ENCODE measurements at places on chromosomes 2 and 18.

DNA sequence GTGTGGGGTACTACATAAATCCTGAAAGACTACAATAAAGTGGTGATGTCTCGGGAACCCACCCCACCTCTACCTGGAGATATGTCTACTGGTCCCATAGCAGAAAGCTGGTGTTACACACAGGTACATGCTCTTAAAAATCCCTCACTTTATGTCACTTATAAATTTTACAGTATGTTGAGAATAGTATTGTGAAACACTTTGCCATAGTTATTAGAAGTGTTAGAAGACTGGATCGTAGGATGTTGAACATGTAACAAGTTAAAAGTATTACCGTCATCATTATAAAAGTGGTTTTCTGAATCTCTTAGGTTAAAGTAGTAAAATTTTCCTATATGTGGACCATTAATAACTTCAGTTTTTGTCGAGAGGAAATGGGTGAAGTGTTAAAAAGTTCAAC is 48.6 kb downstream of the SPOPL start:
- no peak for DNase-seq

GRCh38 chr2:241003369-241003768 is 5.0 kb downstream of the SNED1 start:
- DNase-seq: no peak

- no peak for DNase-seq
Observed at GRCh38 chr2:219274361-219274921, 4.7 kb upstream of the DNAJB2 start.

DNA sequence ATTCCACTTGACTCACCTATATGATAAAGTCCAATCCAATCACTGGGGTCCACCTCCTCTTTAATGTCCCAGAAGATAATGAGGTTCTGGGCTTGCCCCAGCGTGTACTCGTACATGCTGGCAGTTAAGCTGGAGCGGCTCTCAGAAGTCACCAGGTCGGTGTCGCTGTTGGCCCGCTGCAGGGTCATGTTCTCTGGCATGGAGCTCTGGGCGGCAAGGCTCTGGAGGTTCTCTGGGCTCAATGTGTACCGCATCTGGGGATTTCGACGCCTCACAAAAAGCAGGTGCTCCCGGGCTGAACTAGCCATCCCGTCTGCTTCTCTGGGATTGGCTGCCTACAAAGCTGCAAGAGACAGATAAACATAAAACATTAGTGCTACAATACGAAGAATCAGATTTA is 206.4 kb upstream of the CCDC150 start:
- DNase-seq: no peak

DNA sequence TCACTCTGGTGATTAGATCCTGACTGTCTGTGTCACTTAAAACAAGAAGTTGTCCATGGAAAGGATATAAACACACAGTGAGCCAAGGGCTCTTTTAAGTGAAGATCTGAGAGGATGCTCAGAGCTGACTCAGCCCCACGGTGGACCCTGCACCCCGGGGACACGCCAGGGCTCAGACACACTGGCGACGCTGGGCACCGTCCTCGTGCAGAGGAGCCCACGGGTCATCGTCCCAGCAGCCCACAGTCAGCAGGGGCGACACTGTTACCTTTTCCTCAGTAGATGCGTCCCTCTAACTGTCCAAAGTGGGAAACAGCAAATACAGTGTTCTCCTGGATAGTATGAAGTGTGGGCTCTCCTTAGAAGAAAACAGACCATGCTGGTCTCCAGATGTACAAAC is 225.6 kb downstream of the HDAC4 start:
- DNase-seq: no peak

GRCh38 chr2:164839914-164840457 is 1.6 kb downstream of the COBLL1 start:
- peak; percentile 19 for DNase-seq

GRCh38 chr18:60027397-60027796 is 127.6 kb downstream of the PMAIP1 start:
- no peak for DNase-seq

DNA sequence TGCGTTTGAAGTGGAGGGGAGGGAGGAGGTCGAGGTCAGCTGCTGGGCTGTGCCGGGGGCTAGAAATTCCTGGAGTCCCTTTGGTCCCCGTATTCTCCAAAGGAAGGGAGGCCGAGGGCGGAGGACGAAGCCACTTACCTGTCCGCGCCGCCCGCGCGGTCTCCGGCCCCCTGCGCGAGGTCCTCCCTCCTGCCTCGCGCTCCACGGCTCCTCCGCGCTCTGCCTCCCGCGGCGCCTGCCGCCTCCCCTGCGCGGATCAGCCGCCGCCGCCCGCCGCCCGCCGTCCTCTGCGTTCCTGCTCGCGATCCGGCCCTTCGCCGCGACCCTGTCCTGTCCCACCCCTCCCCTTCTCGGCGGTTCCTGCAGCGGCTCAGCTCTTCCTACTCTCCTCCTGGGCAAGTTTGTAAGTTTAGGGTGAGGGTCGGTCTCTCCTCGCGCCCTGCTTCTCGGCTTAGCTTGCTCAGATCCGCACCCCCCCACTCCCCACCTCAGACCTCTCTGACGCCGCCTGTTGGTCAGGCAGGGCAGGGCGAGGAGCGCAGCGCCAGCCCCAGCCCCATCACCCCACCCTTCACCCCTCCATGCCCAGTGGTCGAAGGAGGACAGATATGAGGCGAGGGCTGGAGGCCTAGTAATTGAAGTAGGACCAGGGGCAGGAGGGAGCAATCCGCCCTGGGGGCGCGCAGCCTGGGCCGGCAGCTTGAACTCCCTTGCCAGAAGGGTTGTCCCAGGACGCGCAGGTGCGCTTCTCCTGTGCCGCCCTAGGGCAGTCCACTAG is 9.7 kb upstream of the SKOR2 start:
- DNase-seq: no peak

- no peak for DNase-seq
Observed at GRCh38 chr2:85550486-85550885, 10.8 kb downstream of the GGCX start.

DNA sequence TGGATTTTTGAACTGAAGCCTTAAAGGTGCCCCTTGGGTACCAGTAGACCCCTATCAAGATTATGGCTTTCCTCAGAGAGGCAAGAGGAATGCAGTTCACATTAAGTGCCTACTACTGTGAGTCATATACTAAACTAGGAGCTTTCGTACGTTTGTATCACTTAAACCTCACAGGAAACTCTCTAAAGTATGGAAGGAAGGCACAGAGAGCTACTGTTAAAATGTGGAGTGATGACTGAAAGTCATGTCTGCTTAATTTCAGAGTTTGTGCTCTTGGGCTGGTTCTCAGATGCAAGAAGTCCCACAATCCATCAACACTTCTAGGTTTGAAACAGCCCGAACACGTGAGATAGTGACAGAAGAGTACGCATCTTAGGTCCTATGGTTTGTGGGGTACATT is 4.7 kb downstream of the PLCL1 start:
- no peak for DNase-seq

GRCh38 chr2:112582314-112582746 is 2.1 kb upstream of the CHCHD5 start:
- peak; percentile 85 for DNase-seq

- DNase-seq: no peak
Observed at GRCh38 chr2:20168727-20169696, 55.9 kb downstream of the SDC1 start.

GRCh38 chr2:96103761-96104486 is 12.4 kb downstream of the ADRA2B start:
- DNase-seq: no peak

GRCh38 chr2:1798115-1798784 is 53.9 kb upstream of the PXDN start:
- DNase-seq: no peak

- DNase-seq: no peak
Observed at GRCh38 chr2:50930726-50931125, 101.2 kb downstream of the NRXN1 start.

DNA sequence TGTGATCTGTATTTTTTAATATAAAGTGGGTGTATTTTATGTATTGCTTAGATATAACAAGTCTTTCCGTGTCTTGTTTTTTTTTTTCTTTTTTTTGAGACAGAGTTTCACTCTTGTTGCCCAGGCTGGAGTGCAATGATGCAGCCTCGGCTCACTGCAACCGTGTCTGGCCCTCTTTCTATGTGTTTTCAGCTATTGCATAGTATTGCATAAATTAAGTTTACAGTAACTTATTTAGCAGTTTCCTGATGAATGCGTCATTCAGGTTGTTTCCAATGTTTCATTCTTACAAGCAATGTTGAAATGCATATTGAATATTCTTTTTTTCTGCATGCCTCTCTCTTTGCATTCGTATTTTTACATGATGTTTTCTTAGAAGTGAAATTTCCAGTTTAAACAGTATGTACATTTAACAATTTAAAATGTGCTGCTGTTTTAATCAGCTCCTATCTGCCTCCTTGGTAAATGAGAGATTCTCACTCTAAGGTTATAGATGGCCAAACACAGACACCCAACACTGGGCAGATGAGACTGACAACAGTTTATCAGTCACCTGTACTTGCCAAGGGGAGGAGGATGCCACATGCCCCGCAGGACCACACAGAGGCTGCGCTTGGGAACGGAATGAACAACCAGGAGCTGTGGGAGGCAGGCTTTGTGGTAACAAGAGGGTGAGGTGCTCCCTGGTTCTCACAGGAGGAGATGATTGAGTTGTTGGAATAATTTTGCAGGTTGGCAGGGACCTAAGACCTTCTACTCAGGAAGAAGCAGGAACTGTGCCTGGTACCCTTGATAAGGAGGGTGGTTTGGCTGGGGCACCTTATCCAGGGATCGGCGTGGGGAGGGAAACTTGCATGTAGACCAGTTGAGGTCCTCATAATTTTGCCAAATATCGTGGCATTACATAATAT is 7.5 kb downstream of the SLC9A4 start:
- DNase-seq: no peak

GRCh38 chr2:26184555-26185303 is 11.8 kb downstream of the GAREM2 start:
- no peak for DNase-seq

DNA sequence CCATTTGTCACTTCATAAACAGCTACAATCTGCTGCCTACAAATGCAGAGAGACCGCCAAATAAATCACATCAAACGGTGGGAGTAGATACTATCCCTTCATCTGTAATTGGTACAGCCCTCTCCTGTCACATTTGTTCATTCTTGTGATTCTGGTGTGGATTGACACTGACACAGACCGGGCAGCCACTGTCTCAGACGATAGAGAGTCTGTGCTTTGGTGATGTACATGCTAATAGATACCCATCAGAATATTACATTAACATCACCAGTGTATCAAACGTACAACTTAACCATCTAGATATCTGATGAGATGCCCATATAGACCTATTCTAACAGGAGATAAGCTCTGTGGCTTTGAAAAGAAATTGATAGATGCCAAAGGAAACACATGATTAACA is 419.7 kb upstream of the ZEB2 start:
- DNase-seq: no peak

DNA sequence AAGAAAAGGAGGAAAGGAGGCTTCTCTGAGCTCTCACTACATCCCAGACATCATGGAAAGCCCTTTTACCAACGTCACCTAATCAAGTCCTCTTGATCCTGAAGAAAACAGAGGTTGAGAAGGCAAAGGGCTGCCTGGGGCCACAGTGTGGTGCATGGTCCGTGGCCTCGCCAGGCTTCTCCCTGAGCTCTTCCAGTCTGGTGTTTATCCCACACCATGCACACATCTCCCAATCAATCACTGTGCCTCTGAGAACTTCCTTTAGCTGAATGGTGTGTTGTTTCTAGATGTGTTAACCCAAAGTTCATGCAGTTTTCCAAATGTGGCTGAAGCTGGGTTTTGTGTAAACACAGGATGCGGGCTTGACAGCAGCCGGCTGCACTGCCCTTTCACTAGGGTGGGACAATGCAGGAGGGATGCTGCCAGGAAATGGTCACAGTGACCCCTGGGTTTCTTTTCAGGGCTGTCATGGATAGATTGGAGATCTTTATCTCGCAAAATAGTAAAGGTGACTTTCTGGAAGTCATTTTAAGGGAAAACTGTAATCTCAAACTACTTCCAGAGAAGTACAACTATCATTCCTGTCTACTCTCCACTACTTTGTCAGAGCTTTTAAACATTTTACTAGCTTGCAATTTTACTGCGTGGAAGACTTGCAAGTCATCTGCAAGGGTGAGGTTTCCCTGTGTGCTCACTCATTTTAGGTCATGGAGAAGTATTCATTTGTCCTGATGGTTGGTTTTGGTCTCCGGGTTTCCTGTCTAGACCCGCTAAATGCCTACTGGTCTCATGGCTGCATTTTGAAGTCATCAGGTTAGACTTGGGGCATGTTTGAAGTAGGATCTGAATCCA is 54.6 kb downstream of the IL1R2 start:
- DNase-seq: no peak

- DNase-seq: no peak
Observed at GRCh38 chr2:70671092-70671675, 96.8 kb downstream of the ADD2 start.

DNA sequence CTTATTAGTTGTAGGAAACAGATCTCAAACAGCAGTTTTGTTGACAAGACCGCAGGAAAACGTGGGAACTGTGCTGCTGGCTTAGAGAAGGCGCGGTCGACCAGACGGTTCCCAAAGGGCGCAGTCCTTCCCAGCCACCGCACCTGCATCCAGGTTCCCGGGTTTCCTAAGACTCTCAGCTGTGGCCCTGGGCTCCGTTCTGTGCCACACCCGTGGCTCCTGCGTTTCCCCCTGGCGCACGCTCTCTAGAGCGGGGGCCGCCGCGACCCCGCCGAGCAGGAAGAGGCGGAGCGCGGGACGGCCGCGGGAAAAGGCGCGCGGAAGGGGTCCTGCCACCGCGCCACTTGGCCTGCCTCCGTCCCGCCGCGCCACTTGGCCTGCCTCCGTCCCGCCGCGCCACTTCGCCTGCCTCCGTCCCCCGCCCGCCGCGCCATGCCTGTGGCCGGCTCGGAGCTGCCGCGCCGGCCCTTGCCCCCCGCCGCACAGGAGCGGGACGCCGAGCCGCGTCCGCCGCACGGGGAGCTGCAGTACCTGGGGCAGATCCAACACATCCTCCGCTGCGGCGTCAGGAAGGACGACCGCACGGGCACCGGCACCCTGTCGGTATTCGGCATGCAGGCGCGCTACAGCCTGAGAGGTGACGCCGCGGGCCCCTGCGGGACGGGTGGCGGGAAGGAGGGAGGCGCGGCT is at the start of gene TYMS:
TYMS (plus strand) TSS at position 343 of the 690 bp plus-strand sequence; CDS start at position 433, 90 bp downstream.
- peak; percentile 79 for DNase-seq

DNA sequence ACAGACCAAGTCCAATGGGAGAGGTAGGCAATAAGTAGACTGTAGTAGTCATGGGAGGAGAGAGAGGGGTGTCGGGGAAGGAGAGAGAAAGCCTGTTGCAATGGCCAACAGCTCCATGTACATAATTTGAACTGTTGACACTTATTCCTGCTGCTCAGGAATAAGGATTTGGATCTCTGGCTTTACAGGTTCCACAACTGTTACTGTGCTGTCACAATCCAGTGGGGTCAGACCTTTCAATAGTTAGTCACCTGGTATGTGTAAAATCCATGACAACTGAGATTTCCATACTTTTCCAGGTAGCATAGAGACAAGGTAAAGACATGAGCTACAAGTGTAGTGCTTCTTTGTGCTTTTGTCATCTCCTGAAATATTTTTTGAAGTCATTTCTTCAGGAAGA is 47.5 kb upstream of the RIOK3 start:
- DNase-seq: no peak

GRCh38 chr2:181468811-181469210 is 11.6 kb downstream of the ITGA4 start:
- no peak for DNase-seq

- DNase-seq: peak; percentile 10
Observed at GRCh38 chr2:181841079-181841478, 50.5 kb upstream of the ITPRID2 start.

- DNase-seq: no peak
Observed at GRCh38 chr2:60280238-60280637, 273.2 kb downstream of the BCL11A start.

- no peak for DNase-seq
Observed at GRCh38 chr2:119718501-119719260, 39.7 kb downstream of the TMEM177 start.
